Testis (tissue), 5 donors: ENCODE measurements at places on chromosomes 5 and 9. TPM values are rescaled to one million over a fixed set of nuclear protein-coding genes. Genes with fewer than 3 reads are reported as not detected.

GRCh38 chr5:89706731-89707130 lies 702.8 kb downstream of the CETN3 start:
- DNase-seq = no peak

DNA sequence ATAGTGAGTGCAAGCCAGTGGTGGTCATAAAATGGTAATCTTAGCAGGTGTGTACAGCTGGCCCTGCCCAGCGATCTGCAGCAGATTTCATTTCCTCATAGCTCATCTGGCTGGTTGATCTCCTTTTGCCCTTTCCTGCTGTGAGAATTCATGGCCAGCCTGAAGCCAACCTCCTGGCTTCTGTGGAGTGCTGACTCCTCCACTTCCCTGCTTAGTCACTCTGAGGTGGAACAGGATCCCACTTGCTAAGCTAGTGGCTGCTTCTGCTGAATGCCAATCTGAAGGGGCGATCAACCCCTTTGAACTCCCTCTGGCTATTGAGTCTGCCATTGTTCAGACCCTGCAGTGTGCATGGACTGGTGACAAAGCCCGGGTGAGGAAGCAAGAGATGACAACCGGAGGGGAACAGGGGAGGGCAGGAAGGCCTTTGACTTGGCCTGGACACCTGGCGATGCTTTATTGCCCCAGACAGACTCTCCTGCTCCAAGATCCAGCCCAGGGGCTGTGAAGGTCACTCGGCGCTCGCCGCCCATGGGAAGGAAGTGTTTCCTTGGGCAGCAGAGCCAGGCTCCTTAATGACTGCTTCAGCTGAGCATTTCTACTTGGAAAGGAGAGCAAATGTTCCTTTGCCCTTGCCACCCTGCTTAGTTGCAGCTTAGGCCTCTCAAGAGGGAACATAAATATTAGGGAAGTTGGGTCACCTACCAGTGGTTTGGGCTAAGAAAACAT lies 341.1 kb downstream of the ZSWIM6 start:
- no peak for DNase-seq

DNA sequence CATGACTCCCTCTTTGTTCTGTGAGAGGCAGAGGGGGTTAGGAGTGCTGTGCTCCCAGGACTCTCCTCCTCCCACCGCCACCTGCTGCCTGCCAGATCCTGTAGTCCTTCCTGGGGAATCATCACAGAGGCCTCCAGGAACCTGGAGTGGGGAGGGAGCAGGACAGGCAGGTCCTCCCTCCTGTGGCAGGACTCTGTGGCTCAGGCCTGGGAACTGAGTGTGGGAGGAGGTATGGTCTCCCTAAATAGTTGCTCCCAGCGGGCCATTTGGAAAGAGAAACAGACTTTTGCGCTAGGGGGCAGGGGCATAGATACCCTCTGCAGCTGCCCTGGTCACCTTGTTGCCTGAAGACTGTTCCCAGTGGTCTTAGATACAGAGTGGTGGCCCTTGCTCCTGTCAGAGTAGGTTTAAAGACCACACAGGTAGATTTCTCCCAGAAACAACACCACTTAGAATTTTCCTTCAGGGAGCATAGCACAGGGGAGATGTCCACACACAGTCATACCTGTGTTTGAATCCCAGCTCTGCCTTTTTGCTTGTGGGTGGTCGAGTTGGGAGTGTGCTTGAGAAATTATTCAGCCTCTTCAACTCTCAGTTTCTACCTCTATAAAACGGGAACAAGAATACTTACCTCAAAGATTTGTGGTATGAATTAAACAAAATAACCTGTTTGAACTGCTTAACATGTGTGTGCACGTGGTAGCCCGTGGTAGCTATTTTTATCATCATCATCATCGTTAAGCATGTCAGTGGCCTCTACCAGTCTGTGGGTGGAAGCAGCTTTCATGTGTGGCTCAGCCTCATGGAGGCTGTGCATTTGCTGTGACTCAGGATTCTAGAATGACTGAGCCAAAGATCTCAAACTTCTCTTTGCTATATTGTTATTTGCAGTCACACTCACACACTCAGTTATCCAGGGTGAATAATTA lies 55.8 kb downstream of the SLC22A5 start:
- DNase-seq = no peak

- DNase-seq = no peak
Observed at GRCh38 chr5:142290577-142291299, 34.1 kb downstream of the SPRY4 start.

BTNL8 gene
- 10.3 TPM for polyA plus RNA-seq
